ENCODE measurements at places on chromosomes 12 and 14.

GRCh38 chr14:46691819-46692218 lies 40.2 kb upstream of the RPL10L start:
- no peak for DNase-seq

GRCh38 chr12:71636704-71637115 lies 26.9 kb downstream of the ZFC3H1 start:
- no peak for DNase-seq

GRCh38 chr14:70662816-70663215 lies 21.1 kb downstream of the TTC9 start:
- no peak for DNase-seq

- no peak for DNase-seq
Observed at GRCh38 chr12:68785358-68785757, 22.6 kb upstream of the MDM2 start.

DNA sequence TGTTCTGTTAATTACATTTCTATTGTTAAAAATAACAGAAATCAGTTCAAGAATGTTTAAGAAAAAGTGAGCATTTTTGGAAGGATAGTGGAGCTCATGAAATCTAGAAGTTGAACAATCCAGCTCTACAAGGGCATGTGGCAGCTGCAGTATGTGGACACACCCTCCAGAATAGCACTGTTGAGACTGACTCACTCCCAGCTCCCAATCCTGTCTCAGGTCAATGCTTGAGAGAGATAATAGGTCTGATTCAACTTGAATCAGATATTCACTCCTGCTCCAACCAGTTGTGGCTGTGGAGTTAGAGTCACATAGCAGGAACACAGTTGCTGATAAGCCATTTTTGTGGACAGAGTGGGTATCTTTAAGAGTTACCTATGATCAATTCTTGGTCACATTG lies 113.0 kb upstream of the NTF3 start:
- no peak for DNase-seq

GRCh38 chr12:49366096-49366651 lies 1.1 kb upstream of the SPATS2 start:
- no peak for DNase-seq

GRCh38 chr14:23115918-23116317 lies 3.1 kb downstream of the CEBPE start:
- DNase-seq: no peak

GRCh38 chr12:124566161-124566996 lies 1.0 kb downstream of the NCOR2 start:
- peak; percentile 91 for DNase-seq

- no peak for DNase-seq
Observed at GRCh38 chr12:76031081-76031413, 529 bp downstream of the PHLDA1 start.

GRCh38 chr12:118704527-118705241 lies 276.7 kb upstream of the SRRM4 start:
- peak; percentile 47 for DNase-seq

GRCh38 chr12:113500782-113501311 lies 29.2 kb upstream of the LHX5 start:
- DNase-seq: peak; percentile 67

DNA sequence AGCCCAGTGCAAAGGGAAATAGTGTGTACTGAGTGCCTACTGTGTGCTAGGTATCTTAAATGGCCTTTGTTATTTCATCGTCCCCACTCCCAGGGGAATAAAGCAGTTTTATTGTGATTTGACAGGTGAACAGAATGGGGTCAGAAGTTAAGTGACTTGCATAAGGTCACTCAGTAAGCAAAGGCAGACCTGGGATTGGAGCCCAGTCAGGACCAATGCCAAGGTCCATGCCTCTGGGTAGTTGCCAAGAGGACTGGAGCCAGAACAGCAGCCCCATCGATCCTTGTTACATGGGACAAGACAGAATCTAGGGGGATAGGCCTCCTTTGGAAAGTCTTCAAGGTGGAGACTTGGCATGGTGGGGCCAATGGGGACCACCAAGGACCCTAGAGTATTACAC lies 227.4 kb upstream of the PWP1 start:
- DNase-seq: no peak

- DNase-seq: no peak
Observed at GRCh38 chr14:42563313-42563712, 956.6 kb downstream of the LRFN5 start.

- DNase-seq: no peak
Observed at GRCh38 chr12:77723308-77723707, 107.4 kb upstream of the NAV3 start.

GRCh38 chr12:93167841-93168492 lies 209.8 kb upstream of the NUDT4 start:
- DNase-seq: peak; percentile 64

DNA sequence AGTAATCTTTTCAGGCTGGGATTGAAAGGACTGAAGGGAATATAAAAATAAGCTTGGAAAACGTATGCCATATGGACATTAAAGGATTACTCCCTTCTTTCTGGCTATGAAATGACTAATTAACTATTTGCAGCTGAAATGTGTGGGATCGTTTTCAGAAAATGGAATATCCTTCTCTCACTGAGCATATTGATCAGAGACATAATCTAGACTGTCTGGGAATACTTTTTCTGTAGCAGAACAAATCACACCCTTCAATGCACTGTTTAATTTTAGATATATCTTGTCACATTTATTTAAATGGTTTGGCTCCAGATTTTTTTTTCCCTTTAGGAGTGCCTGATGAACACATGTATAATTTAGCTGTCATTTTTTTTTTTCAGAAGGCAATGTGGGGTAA lies 10.8 kb upstream of the ACTR10 start:
- DNase-seq: no peak

DNA sequence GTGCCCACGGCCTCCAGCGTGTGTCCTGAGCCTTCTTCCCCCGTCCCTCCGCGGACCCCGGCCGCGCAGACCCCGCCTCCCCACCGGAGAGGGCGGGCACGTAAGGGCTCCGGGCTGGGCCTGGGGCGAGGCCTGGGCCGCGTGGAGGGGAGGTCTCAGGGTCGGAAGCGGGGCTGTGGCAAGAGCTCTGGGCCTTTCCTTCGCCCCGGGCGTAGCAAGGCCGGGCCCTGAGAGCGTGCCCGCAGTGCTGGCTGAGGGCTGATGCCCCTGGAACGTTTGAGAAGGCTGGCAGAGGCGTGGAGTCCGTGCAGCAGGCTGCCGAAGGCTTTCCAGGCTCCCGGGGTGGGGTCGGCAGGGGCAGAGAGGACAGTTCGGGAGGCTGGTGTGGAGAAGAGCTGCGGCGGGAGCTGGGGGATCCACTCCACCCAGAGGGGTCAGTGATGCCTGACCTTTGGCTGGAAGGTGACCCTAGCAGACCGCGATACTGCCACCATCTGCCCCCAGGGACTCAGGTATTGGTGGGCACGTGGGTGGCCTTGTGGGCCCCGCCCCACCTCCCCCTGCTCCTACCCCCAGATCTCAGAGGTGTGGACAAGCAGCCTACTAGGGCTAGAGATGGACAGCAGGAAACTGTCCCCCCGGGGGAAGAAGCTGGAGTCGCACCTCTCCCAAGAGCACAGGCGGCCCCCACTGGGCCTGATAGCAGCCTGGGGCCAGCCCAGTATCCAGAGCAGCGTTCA lies 558 bp downstream of the TEX22 start:
- peak; percentile 51 for DNase-seq

DNA sequence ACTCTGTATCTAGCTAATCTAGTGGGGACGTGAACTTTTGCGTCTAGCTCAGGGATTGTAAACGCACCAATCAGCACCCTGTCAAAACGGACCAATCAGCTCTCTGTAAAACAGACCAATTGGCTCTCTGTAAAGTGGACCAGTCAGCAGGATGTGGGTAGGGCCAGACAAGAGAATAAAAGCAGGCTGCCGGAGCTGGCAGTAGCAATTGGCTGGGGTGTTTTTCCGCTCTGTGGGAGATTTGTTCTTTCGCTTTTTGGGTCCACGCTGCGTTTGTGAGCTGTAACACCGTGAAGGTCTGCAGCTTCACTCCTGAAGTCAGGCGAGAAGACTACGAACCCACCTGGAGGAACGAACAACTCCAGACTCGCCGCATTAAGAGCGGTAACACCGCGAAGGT lies 76.5 kb downstream of the SPRING1 start:
- no peak for DNase-seq

DNA sequence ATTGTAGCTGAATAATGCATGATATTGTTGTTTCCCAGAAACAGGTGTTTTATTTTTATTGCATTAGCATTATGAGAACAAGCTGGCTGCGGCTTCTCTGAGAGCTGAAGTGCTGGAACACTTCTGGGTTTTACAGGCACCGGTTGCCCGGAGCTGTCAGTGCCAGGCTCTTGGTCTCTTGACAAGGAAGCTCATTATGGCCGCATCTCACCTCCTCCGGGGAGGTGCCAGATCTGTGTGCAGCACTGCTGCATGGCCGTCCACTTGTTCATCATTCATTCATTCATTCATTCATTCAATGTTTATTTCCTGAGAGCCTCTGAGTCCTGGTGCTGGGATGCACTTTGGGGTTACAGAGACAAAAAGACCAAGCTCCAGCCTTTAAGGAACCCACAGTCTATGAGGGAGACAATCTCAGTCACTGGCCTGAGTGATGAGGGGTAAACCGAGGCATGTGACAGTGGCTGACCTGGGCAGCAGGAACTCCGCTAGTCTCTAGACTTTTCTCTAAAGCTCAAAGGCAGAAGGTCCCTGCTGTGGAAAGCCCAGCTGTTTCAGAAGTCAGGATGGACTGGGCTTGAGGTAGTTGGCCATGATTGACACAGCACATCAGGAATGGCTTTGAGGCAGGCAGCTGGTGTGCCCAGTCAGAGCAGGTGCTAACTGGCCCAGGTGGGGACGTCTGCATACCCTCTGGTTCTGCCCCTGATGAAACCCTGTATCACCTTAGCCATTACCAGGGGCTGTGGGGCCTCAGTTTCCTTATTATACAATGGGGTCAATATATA lies 181.0 kb downstream of the ADGRD1 start:
- DNase-seq: peak; percentile 19

- DNase-seq: no peak
Observed at GRCh38 chr12:71764587-71765321, 10.1 kb downstream of the RAB21 start.

GRCh38 chr12:23927907-23928306 lies 21.6 kb downstream of the SOX5 start:
- DNase-seq: no peak

DNA sequence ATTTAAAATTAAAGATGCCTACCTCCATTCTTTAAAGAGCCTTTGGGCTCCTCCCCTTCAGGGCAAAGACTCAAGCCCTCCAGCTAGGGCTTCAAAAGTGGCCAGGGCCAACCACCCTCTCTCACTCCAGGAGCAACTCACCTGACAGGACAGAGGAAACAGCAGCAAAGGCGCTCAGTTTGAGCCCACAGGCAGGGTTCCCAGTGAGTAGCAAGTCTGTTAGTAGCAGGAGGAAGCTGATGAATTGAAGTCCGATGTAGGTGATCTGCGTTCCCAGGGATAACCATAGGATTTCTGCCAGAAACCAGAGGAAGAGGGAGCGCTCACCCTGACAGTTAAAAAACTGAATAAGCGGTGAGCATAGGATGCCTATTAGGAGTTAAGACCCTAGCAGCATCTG lies 15.7 kb downstream of the GSG1 start:
- DNase-seq: peak; percentile 71

DNA sequence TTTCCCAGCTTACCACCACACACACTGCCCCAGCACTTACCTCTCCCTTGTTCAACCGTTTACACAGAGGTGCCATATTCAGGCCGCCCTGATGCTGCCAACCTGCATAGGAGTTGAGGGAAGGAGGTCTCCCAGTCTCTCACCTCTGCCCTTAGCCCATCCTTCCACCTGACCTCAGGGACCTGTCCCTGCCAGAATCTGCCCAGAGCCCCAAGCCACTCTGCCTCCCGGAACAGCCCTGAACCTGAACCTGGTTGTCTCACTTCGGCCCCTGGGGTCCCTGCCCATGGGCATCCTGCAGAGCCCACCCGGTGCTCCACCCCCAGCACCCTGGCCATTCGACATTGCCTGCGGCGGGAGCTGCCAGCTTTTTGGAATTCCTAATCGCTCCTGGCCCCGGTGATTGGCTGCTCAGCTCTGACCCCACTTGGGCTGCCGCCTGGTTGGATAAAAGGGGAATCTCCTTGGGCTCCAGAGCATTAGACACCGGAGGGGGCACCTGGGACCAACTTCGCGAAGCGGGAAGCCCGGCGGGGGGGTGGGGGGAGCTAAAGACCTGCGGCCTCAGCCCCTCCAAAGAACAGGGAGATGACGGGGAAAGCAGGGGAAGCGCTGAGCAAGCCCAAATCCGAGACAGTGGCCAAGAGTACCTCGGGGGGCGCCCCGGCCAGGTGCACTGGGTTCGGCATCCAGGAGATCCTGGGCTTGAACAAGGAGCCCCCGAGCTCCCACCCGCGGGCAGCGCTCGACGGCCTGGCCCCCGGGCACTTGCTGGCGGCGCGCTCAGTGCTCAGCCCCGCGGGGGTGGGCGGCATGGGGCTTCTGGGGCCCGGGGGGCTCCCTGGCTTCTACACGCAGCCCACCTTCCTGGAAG lies at the start of gene VSX2:
Gene VSX2, plus strand, starts transcription at position 476 of the 874 bp plus-strand sequence. Its CDS starts 113 bp downstream, at position 589.
- peak; percentile 78 for DNase-seq

DNA sequence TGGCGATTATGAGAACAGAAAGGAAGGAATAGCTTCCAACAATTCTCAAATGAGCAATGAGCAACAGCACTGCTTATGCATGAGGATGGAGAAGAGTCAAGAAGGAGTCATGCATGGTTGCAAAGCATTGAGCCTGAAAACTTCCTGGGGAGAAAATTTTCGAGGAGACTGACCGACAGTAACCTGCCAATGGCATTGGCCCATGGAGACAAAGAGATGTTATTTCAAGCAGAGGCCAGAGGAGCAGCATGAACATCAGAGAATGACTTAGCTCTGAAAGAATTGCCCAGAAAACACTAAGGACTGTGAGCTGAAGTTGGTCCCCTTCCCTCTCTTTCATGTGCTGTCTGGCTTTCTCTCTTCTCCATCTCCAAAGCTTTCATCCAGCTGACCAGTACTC lies 343.4 kb downstream of the ADAMTS20 start:
- DNase-seq: no peak

- DNase-seq: peak; percentile 92
Observed at GRCh38 chr12:132847363-132848356, 19.0 kb upstream of the GOLGA3 start.

DNA sequence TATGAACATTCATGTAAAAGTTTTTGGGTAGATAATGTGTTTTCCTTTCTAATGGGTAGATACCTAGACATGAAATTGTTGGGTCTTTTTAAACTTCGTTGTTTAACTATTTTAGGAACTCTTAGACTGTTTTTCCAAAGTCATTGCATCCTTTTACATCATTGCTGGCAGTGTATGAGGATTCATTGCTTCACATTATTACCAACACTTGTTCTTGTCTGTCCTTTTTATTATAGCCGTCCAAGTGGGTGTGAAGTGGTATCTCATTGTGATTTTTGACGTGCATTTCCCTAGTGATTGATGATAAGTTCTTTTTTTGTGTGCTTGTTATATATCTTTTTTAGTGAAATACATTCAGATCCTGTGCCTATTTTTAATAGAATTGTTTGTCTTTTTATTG lies 39.4 kb downstream of the USP15 start:
- no peak for DNase-seq

All from H9 (cell line).